A673 (cell line): ENCODE measurements at places on chromosomes 5 and 9.

GRCh38 chr9:136665704-136666371 lies 3.1 kb downstream of the EGFL7 start:
- peak; percentile 54 for DNase-seq

DNA sequence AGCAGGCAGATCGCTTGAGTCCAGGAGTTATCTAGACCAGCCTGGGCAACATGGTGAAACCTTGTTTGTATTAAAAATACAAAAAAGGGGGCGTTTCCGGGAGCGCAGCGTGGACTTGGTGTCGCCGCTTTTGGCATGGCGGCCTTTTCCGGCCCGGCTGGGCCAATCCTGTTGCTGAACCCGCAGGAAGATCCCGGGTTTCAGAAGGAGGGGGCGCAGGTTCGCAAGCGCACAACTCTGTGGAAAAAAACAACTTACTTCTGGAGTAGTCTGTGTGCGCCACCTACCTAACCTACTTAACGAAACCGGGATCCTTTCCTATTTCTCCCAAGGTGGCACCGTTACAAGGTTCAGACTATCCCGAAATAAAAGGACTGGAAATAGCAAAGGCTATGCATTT lies 198.6 kb downstream of the MSX2 start:
- DNase-seq, result no peak

- no peak for DNase-seq
These were observed 282.4 kb upstream of the RPS23 start for GRCh38 chr5:82560561-82560960.

DNA sequence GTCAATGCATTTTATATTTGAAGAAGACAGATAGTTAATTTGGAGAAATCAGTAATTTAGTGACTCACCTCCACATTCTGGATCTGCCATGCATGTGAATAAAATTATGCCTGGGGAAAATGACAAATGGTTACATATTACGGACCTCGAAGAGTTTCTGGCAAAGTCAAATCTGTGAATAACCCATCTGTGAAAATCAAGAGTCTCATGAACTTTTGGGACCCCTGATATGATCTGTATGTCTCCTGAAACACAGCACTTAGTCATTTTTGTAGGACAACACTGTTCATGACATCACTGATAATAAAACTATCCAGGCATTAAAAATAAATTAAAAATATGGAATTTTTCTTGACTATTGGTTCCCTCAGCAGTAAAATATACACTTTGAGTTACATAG lies 584.5 kb downstream of the TLE4 start:
- no peak for DNase-seq

- no peak for DNase-seq
These were observed 417 bp downstream of the GABBR2 start for GRCh38 chr9:98708103-98708932.

- DNase-seq, result no peak
These were observed 599.9 kb downstream of the RAB3C start for GRCh38 chr5:59182760-59183159.

- peak; percentile 68 for DNase-seq
These were observed 64.8 kb downstream of the SMIM23 start for GRCh38 chr5:171850324-171850947.

- DNase-seq, result no peak
These were observed 49.3 kb downstream of the GADD45G start for GRCh38 chr9:89654025-89654662.

- no peak for DNase-seq
These were observed 367 bp upstream of the SHC3 start for GRCh38 chr9:89178830-89179539.

DNA sequence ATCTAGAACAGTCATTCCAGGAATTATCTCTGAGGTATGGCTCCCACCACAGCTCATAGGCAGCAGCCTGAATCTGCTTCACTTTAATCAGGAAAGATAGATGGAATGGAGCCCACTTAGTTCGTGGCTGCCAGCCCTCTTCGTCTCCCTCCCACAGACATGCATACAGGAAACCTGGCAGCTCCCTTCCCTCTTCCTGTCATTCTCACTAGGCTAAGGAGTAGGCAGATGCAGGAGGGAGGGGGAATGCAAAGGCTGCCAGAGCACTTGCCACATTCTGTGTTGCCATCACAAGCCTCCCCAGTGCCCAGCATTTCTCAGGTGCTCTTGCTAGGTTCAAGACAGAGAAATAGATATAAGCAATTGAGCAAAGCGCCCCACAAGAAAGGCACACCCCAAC lies 378.9 kb downstream of the ELAVL2 start:
- no peak for DNase-seq

GRCh38 chr9:75088646-75089372 lies 495 bp downstream of the OSTF1 start:
- DNase-seq, result peak; percentile 35
